Large intestine (tissue), 12 donors: ENCODE measurements at places on chromosomes 12 and 14. TPM values are rescaled to one million over a fixed set of nuclear protein-coding genes. Genes with fewer than 3 reads are reported as not detected.

- no peak for DNase-seq
Observed at GRCh38 chr12:98999559-98999958, 354.5 kb downstream of the APAF1 start.

GRCh38 chr12:68478516-68479260 is 132.0 kb upstream of the RAP1B start:
- DNase-seq, result no peak

Gene RNASE7
- 0.09 TPM for polyA plus RNA-seq

Gene TEAD4
- 5.5 TPM for polyA plus RNA-seq

Gene CARMIL3
- 2.4 TPM for polyA plus RNA-seq
